ENCODE measurements at places on chromosomes 6 and 20.

DNA sequence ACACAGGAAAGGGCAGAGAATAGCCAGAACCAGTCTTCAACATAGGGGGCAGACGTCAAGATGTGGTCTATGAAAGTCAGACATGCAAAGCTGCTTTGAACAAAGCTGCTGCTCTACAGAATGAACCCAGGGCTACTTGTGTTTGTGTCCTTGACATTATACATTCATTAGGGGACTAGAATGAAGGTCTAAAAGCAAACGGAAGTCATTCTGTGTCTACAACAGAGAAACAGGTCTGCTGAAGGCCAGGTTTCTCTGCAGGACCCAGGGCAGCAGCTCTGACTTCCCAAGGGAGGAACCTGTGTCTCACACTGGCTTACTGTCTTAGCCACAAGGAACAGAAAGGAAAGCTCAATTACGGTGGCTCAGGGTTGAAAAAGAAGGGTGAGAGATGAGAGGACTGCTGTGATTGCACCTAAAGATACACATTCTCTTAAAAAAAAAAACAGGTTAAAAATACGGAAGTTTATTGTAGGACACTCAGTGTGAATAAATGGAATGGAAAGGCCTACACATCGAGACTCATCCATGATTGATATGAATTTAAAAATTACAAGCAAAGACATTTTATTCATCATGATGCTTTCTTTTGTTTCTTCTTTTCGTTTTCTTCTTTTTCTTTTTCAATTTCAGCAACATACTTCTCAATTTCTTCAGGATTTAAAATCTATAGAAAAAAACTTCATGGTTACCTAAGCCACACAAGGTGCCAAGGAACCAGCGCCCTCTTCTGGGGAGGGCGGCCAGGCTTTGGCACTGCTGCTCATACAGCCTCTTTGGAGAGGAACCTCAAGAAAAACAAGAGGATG, 6.7 kb downstream of the PSMA7 start:
- no peaks in the 10 kb centered on the region for H3K27me3 ChIP-seq
- no peak overlapping the region for H3K27ac ChIP-seq
- H3K36me3 ChIP-seq: peaks cover 44% of the 10 kb centered on the region

GRCh38 chr6:3592371-3592941, 135.6 kb upstream of the SLC22A23 start:
- H3K27ac ChIP-seq: no peak overlapping the region
- no peaks in the 10 kb centered on the region for H3K4me1 ChIP-seq
- H3K4me3 ChIP-seq: no peak overlapping the region
- no peaks in the 10 kb centered on the region for H3K27me3 ChIP-seq
- no peak for DNase-seq

GRCh38 chr6:13302751-13303667, 25.3 kb downstream of the TBC1D7 start:
- peak; percentile 82 for DNase-seq
- no peaks in the 10 kb centered on the region for H3K27me3 ChIP-seq
- H3K4me1 ChIP-seq: peaks cover 26% of the 10 kb centered on the region
- peaks cover 8% of the 10 kb centered on the region for H3K36me3 ChIP-seq
- H3K4me3 ChIP-seq: no peak overlapping the region

DNA sequence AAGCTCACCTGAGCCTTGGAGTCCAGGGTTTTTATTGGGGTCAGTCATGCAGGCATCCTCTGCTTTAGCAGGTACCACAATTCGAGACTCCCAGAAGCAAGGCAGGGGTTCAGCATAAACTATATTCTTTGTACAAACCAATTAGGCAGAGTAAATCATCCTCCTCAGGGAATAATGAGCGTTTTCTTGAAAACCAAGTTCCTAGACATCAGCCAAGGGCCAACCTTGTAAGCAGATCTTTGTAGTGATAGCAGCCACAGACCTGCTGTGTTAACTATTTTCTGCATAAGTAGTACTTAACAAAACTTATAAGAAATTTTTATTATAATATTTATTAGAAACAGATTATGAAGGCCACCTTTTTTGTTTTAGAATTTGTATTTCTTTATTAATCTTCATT, 74.7 kb downstream of the STXBP5 start:
- peaks cover 27% of the 10 kb centered on the region for H3K4me1 ChIP-seq
- H3K27me3 ChIP-seq: no peaks in the 10 kb centered on the region
- H3K27ac ChIP-seq: no peak overlapping the region
- H3K4me3 ChIP-seq: no peak overlapping the region

DNA sequence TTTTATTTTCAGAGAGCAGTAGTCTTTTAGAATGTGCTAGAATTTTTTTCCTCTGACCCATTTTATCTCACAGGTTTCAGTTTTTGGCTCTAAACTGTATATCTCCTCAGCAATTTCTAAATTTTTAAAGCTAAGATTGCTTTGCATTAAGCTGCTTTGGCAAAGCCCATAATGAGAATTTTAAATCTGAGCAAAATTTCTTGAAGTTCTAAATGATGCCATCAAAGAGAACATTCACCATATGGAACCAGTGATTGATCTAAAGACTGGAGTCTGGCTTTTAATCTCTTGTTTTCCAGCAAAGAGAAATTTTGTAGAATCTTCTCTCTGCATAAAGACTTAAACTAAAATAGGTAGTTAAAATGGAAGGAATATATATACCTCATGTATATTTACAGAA, 313.6 kb downstream of the TBC1D32 start:
- no peak overlapping the region for H3K27ac ChIP-seq
- H3K36me3 ChIP-seq: no peaks in the 10 kb centered on the region
- H3K27me3 ChIP-seq: no peaks in the 10 kb centered on the region

GRCh38 chr6:102038964-102039363, 645.5 kb downstream of the GRIK2 start:
- no peak overlapping the region for H3K4me3 ChIP-seq
- no peaks in the 10 kb centered on the region for H3K36me3 ChIP-seq
- H3K27ac ChIP-seq: no peak overlapping the region
- no peak for DNase-seq
- no peaks in the 10 kb centered on the region for H3K4me1 ChIP-seq

- no peaks in the 10 kb centered on the region for H3K27me3 ChIP-seq
- DNase-seq: no peak
- H3K27ac ChIP-seq: no peak overlapping the region
- H3K36me3 ChIP-seq: no peaks in the 10 kb centered on the region
- no peak overlapping the region for H3K4me3 ChIP-seq
Measured at GRCh38 chr6:157656437-157656997, 166.5 kb upstream of the SNX9 start.

- no peaks in the 10 kb centered on the region for H3K36me3 ChIP-seq
- H3K27me3 ChIP-seq: no peaks in the 10 kb centered on the region
- no peak overlapping the region for H3K4me3 ChIP-seq
- DNase-seq: no peak
- no peaks in the 10 kb centered on the region for H3K4me1 ChIP-seq
Measured at GRCh38 chr6:131754088-131754487, 43.3 kb upstream of the CTAGE9 start.

- H3K27me3 ChIP-seq: no peaks in the 10 kb centered on the region
- no peak overlapping the region for H3K27ac ChIP-seq
- H3K4me1 ChIP-seq: peaks cover 6% of the 10 kb centered on the region
Measured at GRCh38 chr6:5778317-5778857, 228.3 kb downstream of the NRN1 start.

- H3K4me1 ChIP-seq: peaks cover 48% of the 10 kb centered on the region
Measured at GRCh38 chr6:133895573-133896343, 6.8 kb downstream of the TCF21 start.

DNA sequence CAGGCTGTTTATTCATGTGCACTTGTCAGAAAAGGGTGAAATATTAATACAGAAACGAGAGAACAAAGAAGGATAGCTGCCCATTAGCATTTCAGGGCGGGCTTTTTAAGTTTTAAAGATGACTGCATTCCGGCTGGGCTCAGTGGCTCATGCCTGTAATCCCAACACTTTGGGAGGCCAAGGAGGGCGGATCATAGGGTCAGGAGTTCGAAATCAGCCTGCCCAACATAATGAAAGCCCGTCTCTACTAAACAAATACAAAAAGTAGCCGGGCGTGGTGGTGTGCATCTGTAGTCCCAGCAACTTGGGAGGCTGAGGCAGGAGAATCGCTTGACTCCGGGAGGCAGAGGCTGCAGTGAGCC, 130.5 kb downstream of the HFE start:
- no peaks in the 10 kb centered on the region for H3K36me3 ChIP-seq
- H3K4me3 ChIP-seq: peak overlapping the region; percentile 58
- H3K27ac ChIP-seq: peak overlapping the region; percentile 98

- H3K4me3 ChIP-seq: no peak overlapping the region
- no peaks in the 10 kb centered on the region for H3K36me3 ChIP-seq
- DNase-seq: no peak
- H3K27me3 ChIP-seq: peaks cover 67% of the 10 kb centered on the region
- H3K27ac ChIP-seq: no peak overlapping the region
- no peaks in the 10 kb centered on the region for H3K4me1 ChIP-seq
Measured at GRCh38 chr6:39037707-39038106, 10.9 kb upstream of the GLP1R start.

DNA sequence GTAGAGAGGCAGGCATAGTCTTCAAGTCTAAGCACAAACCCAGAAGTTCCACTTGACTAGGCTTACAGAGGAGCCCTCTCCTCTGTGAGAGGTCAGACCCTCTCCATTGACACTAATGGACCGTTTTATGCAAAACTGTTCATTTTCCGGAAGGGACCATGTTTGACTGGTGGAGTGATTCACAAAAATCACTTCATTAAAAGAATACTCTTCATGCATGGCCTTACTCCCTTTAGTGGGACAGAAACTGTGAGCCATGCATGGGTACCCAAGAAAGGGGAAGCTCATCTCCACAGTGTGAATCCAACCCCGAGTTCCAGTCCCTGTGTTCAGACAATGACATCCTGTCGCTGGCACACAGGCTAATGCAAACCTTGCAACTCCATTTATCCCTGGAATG, 63.2 kb downstream of the OLIG3 start:
- no peak overlapping the region for H3K4me3 ChIP-seq
- no peaks in the 10 kb centered on the region for H3K4me1 ChIP-seq
- no peaks in the 10 kb centered on the region for H3K36me3 ChIP-seq
- no peak for DNase-seq
- H3K27me3 ChIP-seq: no peaks in the 10 kb centered on the region

Data from transverse colon (tissue), 4 donors.